ENCODE measurements at places on chromosomes 7 and 10.

DNA sequence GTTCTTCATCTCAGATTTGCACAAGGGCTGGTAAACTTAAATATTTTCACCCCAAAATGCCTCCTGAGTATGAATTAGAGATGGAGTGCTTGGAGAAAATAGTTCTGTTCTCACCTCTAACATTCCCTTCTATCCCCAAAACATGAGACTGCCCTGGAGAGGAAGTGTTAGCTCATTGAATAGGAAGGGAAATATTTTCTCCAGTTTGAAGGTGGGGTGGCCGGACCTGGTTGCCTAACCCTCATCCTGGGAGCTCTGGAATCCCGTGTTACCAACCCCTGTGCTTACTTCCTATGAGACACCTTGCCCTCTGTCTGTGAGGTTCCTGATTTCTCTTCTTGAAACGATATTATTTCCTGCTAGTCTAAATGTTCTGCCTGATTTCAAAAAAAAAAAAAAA lies 779 bp downstream of the IFIT2 start:
- DNase-seq, result no peak

DNA sequence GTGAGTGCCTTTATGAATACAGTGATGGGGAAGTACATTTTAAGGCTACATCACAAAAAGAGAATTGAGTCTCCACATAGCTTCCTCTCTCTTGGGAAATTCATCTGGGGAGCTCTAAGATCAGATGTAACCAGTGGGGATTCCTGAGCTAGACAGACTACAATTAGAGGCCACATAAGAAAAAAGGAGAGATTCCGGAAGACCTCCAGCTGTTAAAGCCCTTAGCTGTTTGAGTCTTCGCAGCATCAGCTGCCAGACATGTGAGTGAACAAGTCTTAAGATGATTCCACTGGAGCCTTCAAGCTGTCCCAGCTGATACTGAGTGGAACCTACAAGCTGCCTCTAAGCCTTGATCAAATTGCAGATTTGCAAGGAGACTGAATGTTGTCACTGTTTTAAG lies 448.5 kb downstream of the NXPH1 start:
- no peak for DNase-seq

DNA sequence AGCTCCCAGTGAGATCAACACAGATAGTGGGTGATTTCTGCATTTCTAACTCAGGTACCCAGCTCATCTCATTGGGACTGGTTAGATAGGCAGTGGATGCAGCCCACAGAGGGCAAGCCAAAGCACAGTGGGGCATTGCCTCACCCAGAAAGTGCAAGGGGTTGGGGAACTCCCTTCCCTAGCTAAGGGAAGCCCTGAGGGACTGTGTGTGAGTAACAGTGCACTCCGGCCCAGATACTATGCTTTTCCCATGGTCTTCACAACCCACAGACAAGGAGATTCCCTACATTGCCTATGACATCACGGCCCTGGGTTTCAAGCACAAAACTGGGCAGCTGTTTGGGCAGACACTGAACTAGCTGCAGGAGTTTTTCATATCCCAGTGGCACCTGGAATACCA lies 62.8 kb downstream of the PPP1R3A start:
- DNase-seq, result no peak

DNA sequence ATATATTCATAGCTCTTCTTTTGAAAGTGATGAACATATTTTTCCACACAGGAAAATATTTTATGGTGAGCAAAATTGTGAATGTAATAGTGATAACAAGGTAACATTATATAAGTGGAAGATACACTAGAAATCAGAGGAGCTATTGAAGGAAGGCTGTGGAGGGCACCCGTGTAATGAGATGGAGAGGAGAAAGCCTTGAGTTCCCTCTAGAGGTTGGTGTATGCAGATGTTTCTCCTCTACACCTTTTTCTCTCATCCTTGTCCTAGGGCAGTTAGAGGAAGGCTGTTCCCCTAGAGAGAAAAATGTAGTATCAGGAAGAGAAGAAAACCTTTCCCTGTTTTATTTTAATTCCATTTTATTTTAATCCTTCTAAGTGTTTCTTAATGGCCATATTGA lies 54.6 kb upstream of the NRG3 start:
- DNase-seq, result peak; percentile 14

- no peak for DNase-seq
These were observed 13.4 kb downstream of the LRRC17 start for GRCh38 chr7:102925976-102926782.

GRCh38 chr7:17732083-17732482 lies 208.2 kb downstream of the SNX13 start:
- no peak for DNase-seq

GRCh38 chr7:47497367-47498096 lies 84.4 kb downstream of the TNS3 start:
- no peak for DNase-seq
